Ammon's horn (tissue), 1 donor: ENCODE measurements at places on chromosomes 2 and 18.

DNA sequence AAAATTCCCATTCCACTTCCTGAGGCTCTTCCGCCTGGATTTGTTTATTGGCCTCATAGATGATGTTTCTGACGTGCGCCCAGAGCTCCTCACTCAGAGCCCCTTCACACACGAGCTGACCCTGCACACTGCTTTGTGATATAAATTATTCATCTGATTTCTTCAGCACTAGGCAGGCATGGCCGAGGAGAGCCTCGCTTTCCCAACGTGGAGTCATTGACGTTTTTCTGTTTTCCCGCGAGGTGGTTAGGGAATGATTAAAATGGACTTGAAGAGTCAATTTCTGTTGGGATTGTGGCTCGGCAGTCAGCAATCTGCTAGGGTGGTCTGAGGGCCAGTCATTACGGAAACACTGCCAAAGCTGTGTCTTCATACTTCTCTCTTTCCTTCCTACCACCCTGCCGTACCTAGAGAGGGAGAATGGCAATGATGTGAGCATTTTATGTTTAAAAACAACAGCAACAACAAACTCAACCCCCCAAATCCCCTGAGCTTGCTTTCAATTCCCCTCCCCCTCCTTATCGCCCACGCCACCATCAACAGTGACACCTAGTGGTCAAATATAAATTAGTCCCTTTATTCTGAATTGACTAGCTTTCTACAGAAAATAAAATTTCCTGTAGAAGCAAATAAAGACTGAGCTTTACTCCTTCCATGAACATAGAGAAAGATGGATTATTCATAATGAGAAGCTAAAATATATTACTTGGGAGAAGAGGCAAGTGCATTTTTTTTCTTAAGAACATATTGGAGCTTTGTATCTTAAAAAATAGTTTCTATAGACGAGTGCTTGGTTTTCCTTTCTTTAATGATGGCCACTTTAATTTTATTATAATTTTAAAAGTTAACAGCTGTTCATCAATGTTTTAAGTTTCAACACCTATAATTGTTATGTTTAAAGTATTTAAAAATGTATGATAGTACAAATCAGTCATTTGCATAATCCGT lies 285.1 kb downstream of the MTX2 start:
- peak; percentile 69 for DNase-seq

DNA sequence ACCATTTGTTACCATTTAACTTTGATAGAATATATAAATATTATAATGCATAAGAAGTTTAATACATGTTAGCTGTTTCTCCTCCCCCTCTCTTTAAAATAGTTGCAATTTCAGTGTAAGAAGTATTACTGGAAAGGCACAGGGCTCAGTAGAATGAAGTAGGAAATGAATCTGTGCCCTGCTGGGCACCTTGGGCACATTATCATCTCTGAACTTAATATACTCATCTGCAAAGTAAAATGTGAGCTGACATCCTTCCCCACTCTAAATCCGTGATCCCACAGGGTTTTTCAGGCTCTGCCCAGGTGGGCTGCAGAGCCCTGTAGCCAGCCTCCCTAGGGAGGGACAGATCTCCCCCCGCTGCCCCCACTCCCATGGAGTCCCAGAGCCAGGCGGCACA lies 56.8 kb downstream of the DPP4 start:
- no peak for DNase-seq

DNA sequence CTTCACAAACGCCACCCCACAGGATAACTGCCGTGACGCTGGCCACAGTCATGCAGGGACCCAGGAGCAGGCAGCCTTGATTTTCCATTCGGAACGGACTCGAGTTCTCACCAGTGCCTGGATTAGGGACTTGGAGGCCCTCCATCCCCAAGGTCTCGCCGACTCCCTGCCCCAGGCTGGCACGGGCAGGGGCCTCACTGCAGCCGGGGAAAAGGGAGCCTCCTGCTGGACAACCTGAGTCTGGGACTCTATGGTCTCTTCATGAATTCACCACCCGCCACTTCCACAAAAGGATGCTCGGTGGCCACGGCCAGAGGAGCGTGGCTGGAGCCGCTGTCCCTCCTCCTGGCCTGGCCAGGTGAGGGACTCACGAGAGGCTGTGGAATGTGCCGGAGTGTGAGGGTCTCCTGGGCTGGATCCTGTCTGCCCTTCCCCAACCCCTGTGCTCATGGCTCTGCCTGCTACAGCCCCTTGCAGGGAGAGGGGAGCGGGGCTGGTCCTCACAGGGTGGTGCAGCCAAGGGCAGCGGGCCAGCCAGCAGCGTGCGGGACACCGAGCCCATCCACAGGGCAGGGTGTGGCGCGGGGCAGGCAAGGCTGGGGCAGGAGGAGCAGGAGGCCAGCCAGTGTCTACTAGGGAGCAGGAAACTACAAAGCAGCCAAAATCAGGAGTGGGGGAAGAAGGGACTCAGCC lies 42.3 kb downstream of the AQP12A start:
- DNase-seq, result no peak

- no peak for DNase-seq
Observed at GRCh38 chr2:157737656-157738055, 109.0 kb upstream of the ACVR1C start.

DNA sequence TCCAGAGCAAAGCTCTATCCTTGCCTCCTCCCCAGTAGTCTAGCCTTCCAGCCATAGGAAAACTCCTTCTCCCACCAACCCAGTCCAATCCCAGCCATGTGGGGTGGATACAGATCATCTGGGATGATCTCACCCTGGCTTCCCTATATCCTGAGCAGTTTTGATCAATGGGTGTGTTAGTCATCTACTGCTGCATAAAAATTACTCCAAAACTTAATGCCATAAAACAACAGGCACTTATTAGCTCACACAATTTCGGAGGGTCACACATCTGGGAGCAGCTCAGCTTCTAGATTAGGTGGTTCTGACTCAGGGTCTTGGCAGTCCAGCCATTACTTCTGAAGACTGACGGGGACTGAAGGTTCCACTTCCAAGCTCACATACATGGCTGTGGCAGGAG lies 190.4 kb downstream of the SPP2 start:
- DNase-seq, result no peak

DNA sequence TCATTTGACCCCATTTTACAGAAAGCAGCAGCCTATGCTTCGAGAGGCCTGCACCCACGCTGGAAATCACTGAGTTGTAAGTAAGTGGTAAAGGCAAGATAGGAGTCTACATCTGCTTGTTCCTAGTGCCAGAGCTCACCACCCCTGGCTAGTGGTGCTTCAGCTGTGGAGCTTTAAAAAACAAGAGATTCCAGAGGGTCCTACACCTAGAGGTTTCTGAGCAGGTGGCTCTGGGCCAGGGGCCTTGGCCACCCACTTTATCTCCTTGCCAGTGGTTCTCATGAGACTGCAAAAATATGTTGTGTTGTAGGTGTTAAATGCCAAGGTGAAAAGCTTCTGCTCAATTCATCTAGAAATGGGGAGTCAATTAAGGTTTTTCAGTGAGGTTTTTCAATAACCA lies 60.0 kb upstream of the SERTAD2 start:
- DNase-seq, result no peak

- DNase-seq, result no peak
Observed at GRCh38 chr2:199452260-199452990, 5.3 kb downstream of the SATB2 start.

GRCh38 chr2:17849275-17849674 lies 29.2 kb upstream of the KCNS3 start:
- DNase-seq, result no peak

- peak; percentile 48 for DNase-seq
Observed at GRCh38 chr2:173249661-173250641, 104.7 kb upstream of the CDCA7 start.

DNA sequence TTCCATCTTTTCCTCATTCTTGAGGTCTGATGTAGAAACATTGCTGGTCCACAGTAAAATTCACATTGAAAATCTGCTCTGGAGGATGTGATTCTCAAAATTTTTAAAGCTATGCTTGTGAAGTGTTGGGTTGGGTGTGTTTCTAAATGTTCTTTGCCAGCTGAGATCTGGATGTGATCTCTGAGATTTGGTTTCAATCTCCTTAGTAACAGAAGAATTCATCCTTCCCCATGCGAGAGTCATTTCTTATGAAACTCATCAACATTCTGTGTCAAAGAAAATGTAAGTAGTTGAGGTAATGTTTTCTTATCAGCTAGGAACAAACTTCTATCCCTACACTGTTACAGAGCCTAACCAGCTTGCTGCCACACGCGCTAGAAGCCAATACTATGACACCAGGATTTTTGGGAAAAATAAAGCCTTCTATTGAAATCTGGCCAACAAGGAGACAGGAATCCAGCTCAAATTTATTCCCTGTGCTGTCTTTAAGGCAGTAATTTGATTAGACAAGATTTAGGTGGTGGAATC lies 134.9 kb downstream of the PTH2R start:
- no peak for DNase-seq

GRCh38 chr2:71684226-71685072 lies 231.1 kb downstream of the DYSF start:
- DNase-seq, result no peak

DNA sequence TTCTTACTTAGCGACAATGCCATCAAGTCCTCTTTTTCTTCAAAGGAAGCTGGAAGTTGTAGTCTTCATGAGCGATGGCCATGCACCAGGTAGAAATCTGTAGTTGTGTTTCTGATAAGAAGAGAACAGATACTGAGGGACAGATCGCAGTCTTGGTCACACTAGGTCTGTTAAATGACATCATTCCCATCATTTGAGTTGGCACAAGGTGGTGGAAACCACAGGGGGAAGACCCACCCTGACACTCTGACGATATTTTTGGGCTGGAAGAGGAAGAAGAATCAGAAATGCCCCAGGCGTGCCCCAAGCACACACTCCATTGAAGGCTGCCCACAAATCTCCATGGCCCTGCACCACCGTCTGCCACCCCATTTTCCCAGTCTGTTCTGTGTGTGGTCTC lies 89.0 kb upstream of the BOD1L2 start:
- no peak for DNase-seq

DNA sequence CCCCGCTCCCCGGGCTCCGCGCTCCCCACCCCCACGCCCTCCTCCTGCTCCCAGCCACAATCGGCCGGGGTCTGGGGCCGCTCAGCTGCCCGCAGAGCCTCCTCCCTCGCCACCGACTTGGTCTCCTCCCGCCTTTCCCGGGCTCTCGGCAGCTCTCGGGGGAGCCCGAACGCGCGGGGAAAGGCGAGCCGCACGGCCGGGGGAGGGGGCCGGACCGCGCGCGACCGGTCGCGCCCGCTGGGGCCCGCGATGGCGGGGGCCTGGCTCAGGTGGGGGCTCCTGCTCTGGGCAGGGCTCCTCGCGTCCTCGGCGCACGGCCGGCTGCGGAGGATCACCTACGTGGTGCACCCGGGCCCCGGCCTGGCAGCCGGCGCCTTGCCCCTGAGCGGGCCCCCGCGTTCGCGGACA lies 327 bp downstream of the LTBP1 start:
- DNase-seq, result no peak

DNA sequence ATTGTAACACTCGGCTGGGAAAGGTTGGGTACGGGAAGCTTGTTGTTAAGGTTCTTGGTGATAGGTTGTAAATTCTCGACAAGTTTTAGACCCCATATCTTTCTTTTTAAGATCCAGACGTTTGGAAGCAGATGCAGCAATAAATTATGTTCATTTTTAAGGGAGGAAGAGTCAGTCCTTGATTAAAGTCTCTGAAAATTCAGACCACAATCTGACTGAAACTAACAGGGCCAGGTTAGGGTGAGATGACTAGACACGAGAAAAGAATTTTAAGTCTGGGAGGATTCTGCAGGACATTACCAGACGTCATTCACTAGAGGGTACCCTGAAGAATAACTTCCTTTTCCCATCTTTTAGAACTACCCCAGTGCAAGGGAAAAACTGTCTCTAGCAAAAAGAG lies 16.1 kb downstream of the WIPF1 start:
- DNase-seq, result no peak

DNA sequence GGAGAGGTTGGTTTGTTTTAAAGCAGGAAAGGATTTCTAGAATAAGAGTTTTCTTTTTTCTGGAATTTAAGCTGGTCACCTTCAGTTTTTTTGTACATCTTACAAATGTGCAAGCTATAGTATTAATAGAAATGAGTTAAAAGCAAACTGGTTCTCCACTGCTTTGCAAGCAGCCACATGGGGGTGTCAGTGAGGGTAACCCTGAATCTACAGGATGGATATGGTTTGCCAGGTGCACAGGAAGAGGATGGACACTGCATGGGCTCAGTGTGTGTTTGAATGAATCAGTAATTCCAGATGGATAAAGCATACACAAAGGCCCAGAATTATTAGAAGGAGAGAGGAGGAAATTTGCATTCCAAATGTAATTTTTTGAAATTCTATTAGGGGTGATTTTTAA lies 89.0 kb downstream of the MAPRE2 start:
- no peak for DNase-seq

DNA sequence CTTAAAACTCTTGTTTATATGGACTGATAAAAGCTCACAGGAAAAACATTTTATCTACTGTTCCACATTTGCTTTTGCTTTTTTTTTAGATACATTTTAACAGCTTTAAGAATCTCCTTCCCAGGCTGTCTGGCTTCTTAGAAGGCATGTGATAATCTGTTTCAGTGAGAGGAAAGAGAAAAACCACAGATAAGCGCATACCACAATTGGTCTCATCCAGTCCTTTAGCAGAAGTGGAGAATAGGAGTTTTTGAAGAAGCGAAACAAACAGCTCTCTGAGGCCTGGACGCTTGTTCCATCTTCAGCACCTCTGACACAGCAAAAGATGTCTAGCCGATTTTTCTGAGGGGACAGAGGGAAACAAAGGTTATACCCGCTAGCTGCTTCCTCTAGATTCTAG lies 37.6 kb downstream of the RMC1 start:
- peak; percentile 67 for DNase-seq

DNA sequence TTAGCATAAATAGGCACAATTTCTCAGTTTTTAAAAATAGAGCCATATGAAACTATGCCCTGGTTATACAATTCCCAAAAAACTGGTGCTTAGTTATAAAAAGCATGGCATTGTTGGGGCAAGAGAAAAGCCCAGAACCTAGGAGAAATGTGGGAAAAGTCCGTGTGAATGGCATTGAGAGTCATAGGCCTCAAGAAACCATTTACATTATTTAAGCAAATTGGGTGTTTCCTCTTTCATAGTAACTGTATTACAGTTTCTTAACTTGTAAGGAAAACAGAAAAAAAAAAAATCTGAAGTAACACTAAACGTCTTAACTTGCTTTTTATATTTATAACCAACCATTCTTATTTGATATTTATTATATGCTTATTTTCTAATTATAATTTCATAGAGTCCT lies 170.9 kb upstream of the SESTD1 start:
- DNase-seq, result no peak
